ENCODE measurements at places on chromosomes 11 and 22.

GRCh38 chr11:17765356-17766072, 30.9 kb downstream of the KCNC1 start:
- no peak for DNase-seq

DNA sequence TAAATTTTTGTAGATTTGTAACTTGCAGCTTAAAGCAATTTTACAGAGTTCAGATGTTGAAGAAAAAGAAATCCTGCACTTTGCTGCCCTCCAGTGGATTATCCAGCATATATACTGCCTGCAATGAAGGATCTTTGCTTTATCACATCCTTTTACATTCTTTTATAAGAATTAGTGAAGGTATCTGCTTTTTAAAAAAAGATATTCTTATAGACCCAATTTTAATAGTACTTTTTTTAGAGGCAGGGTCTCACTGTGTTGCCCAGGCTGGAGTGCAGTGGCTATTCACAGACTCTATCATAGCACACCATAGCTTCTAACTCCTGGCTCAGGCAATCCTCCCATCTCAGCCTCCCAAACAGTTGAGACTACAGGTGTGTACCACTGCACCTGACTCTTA, 60.7 kb downstream of the TTC17 start:
- peak; percentile 8 for DNase-seq

- no peak for DNase-seq
These were observed 53.4 kb upstream of the PARVG start for GRCh38 chr22:44127356-44127755.

GRCh38 chr11:47004595-47005033, 68.1 kb downstream of the CSTPP1 start:
- DNase-seq, result no peak

DNA sequence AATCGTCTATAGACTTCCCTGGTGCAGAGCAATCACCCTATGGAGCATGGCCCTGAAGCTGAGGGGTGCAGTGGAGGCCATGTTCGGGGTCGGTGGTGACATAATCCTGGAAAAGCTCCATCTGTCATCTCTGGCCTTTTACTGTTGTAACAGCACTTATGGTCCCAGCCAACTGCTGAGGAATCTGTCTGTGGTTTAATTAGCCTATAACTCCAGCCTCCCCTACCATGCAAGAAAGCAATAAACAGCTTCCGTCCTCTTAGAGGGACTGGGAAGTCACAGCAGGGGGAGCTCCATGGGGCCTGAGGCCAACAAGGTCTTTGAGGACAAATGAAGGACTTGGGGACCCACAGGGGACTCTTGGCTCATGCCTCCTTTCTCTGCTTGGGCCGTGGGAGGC, 159.1 kb upstream of the NECTIN1 start:
- DNase-seq, result no peak

DNA sequence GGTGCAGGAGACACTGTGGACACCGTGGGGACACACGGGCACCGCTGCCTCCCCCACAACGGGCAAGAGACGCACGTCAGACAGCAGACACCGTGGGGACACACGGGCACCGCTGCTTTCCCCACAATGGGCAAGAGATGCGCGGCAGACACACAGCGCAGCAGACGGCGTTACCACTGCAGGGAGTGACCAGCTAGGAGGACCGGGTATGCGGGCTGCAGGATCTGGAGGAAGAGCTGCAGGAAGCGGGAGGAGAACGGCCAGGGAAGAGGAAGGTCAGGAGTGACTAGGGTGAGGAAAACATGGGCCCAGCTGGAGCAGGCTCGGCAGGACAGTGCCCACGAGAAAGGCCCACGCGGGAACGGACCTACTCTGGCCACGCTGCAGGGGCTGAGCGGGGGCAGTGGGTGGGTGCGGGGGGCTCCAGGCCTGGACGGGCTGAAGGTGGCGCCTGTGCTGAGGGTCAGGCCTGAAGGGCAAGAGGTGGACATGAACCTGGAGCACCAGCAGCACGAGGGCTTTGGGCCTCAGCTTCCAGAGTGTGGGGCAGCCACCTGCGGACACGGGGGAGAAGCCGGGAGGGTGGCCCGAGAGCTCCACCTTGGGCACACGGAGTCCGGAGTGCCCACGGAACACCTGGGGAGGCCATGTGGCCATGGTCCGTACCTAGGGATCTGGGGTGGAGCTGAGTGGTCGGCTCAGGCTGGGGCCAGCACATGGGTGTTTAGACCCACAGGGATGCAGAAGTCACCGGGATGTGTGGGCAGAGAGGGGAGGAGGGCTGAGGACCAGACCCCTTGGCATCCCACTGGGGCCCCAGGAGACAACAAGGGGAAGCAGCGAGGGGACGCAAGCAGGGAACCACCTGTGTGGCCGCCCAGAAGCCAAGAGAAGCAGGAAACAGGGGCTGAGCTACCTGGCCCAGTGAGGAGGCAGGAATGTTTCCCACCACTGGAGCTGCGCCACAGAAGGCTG, 16.5 kb downstream of the TOLLIP start:
- no peak for DNase-seq

DNA sequence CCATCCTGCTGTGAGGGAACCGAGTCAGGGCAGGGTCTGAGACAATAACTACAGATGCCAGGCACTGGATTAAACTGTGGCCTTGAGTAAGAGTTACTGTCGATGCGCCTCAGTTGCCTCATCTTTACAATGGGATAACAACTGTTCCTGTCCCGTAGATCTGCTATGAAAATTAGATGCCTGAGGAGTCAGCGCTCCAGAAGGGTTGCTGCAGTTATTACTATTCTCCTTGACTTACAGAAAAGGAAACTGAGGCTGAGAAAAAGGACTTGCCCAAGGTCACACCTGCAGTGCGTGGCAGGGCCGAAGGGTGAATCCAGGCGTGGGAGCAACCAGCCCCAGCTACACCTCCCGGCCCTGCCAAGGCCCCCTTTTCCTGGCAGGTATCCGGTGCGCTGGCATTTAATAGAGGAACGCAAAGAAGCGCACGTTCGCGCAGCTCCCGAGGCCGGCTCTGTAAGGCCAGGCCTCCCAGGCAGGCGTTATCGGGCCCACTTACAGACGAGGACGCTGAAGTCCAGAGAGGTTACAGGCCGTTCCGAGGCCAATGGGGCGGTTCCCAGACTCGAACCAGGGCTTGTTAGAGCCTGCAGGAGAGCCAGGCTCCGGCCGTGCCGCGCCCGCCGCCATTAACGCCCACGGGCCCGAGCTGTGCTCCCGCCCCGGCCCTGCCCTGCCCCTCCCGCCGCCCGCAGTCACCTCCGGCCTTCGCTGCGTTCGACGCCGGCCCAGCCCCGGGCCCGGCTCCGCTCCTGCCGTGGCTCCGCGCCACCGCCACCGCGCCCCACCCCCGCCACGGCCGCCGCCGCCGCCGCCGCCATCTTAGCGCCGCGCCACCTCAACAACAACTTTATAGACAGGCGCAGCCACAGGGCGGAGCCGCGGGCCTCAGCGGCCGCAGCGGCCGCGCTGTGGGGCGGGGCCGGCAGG, at the start of gene C11orf68:
C11orf68 (minus strand) TSS at position 852 of the 930 bp plus-strand sequence; CDS start at position 821, 31 bp downstream.
- DNase-seq, result no peak

DNA sequence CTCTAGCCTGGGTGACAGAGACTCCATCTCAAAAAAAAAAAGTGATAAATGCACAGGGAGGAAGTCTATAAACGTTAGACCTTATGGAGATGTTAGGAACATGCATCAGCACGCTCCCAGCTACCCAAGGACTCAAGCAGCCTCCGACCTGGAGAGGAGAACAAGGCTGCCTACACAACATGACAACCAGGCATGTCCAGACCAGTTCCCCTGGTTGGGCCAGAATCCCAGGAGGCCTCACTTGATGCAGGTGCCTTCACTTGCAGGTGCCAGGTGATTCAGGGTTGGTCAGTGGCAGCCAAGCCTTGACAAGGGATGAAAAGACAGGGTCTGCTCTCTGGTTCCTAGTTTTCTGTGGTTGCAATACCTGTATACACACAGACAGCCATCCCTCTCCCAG, 5.9 kb downstream of the RANGAP1 start:
- no peak for DNase-seq

- DNase-seq, result no peak
These were observed 69.2 kb downstream of the KIF18A start for GRCh38 chr11:28038775-28039174.

GRCh38 chr11:62725646-62726045, 1.6 kb downstream of the HNRNPUL2 start:
- DNase-seq, result no peak

- DNase-seq, result no peak
These were observed 63.2 kb downstream of the PACS1 start for GRCh38 chr11:66133216-66133775.

- DNase-seq, result no peak
These were observed 20.3 kb downstream of the STK33 start for GRCh38 chr11:8573777-8574176.

GRCh38 chr22:39543095-39543494, 10.5 kb upstream of the RPS19BP1 start:
- no peak for DNase-seq

- no peak for DNase-seq
These were observed 73.6 kb upstream of the TP53I11 start for GRCh38 chr11:45024316-45024715.

DNA sequence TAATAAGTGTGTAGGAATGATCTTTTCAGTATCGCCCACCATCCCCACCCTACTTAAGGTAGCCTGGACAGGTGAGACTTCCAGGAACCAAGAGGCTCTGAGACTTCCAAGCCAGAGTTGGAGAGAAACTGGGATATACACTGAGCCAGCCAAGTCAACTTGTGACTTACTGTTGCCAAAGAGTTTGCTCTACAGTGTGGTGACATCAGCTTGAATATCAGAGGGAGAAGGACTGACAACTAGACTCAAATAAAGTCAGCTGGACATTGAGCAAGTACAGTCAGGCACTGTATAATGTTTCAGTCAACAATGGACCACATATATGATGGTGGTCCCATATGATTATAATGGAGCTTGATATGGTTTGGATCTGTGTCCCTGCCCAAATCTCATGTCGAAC, 1.2 kb upstream of the MMP10 start:
- DNase-seq, result no peak

Data from CD4-positive, alpha-beta memory T cell (primary cell).